ENCODE measurements at places on chromosomes 3 and 15.

DNA sequence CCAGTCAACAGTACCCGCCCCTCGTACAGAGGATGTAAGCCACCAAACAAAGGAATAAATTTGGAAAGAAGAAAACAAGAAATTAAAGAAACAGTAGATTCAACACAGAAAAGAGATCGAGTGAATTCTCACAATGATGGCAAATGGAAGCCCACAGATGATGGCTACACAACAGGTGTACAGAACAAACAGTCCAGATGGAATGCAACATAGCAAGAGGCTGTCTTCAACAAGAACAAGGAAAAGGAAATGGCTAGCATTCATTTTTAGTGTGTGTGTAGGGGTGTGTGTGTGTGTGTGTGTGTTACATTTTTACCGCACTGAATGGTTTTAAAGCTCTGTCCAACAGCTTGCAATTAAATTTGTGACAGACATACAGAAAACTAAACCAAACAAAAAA lies 12.9 kb downstream of the NEDD4 start:
- DNase-seq, result no peak

- DNase-seq, result no peak
Measured at GRCh38 chr3:155704771-155705559, 39.9 kb downstream of the PLCH1 start.

DNA sequence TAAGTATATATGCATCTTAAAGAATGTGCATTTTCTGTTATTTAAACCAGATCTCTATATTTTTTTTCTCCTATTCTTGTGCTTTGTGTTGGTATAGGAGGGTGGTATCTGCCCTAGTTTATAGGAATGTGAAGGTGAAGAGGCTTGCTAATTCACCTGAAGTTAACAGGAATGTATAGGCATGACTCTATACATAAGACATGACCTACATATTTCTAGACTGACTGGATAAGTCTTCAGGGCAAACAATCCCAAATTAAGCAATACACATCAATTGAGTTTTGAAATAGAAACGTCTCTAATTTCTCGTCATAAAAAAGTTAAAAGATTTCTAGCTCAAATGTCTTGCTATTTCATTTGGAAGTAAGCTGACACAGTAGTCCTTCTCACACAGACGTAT lies 410.0 kb downstream of the DIPK2A start:
- no peak for DNase-seq

DNA sequence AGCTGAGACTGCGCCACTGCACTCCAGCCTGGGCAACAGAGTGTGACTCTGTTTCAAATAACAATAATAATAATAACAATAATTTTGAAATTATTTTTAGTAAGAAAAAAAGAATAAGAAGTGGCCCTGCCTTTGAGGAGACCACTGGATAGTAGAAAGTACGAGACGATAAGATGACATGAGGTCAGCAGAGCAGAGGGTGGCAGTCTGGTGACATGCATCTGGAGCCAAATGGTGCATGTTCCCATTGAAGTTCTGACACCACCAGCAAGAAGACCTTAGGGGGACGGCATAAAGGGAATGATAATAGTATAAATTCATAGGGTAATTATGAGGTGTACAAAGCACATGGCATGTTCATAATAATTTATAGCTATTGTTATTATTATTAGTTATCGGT lies 542.2 kb upstream of the TBL1XR1 start:
- DNase-seq, result no peak
